Activated CD8-positive, alpha-beta T cell treated with anti-CD3 and anti-CD28 coated beads, Interleukin-2, amount 10 ng/mL, durations not matched to agents 7 days and 5 days (primary cell): ENCODE measurements at places on chromosomes 6 and 20. TPM values are rescaled to one million over a fixed set of nuclear protein-coding genes. Genes with fewer than 3 reads are reported as not detected.

EEF1A2 gene
- total RNA-seq = not detected

MPIG6B gene
- 0.91 TPM for total RNA-seq

FGD2 gene
- total RNA-seq = 12.1 TPM

GRCh38 chr6:32980488-32981038 lies 12.2 kb downstream of the BRD2 start:
- DNase-seq = no peak
- H3K4me3 ChIP-seq = no peak overlapping the region
- peaks cover 58% of the 10 kb centered on the region for H3K4me1 ChIP-seq
- H3K36me3 ChIP-seq = peaks cover 69% of the 10 kb centered on the region
